ENCODE measurements at places on chromosomes 2 and 18.
A peak's percentile ranks its signal among the peaks of the same experiment; 100 is the strongest.

DNA sequence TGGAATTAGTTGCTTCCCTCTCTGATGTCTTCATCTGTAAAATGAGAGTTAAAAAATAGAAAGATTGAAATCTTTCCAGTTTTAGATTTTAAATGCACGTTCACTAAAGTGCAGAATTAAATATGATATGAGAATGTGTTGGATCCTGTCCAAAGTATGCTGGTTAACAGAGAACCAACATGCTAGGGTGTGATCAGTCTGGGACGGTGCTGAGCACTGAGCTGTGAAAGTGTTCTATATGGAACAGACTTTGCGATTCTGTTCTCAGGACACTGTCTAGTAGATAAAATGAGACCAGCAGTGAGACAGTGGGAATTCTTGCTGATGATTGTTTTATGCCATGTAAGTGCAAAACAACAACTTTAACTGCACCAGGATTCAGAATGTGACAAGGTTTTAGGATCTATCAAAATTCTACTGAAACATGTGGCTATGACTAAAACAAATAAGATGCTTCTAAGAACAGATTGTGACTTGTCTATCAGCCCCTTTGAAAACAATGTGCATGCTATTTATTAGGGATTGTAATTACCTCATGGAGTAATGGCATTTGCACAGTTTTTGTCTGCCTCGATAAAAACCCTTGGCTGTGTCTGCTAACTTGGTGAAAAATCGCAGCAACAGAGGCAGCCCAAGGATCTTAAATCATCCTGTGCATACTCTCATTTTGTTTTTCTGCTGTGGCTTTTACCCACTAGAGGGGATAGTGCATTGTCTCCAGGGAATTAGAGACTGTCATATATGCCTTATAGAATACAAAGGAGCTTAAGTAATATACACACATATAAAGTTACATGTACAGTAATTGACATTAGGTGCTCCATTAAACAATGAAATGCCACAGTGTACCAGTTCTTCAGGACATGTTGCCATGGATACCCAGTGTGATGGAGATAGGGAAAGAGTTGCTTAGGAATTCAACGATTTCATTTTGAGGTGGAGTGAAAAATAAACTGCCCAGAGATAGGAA is 55.1 kb downstream of the MAP3K20 start:
- DNase-seq: no peak

DNA sequence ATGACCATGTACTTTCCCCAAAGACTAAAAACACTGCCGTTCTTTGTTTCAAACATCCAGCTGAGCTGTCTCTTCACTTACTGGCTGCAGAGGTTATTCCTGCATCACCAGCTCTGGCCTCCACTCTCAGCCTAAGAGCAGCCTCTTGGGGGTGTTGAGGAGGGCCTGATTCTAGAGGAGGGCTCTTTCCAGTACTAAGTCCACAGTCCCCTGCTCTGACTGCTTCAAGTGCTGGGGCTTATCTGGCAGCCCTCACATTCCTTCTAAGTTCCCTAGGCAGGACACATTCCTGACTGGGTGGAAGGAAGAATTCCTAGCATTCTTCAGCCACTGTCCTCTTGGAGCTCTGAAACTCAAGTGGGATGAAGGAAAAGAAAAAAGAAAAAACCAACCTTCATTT is 32.9 kb upstream of the EHBP1 start:
- peak; percentile 42 for DNase-seq

GRCh38 chr2:191950132-191950874 is 103.4 kb upstream of the CAVIN2 start:
- no peak for DNase-seq

GRCh38 chr18:41756141-41756540 is 198.9 kb upstream of the PIK3C3 start:
- no peak for DNase-seq

GRCh38 chr18:42182728-42183700 is 228.0 kb downstream of the PIK3C3 start:
- DNase-seq: no peak

DNA sequence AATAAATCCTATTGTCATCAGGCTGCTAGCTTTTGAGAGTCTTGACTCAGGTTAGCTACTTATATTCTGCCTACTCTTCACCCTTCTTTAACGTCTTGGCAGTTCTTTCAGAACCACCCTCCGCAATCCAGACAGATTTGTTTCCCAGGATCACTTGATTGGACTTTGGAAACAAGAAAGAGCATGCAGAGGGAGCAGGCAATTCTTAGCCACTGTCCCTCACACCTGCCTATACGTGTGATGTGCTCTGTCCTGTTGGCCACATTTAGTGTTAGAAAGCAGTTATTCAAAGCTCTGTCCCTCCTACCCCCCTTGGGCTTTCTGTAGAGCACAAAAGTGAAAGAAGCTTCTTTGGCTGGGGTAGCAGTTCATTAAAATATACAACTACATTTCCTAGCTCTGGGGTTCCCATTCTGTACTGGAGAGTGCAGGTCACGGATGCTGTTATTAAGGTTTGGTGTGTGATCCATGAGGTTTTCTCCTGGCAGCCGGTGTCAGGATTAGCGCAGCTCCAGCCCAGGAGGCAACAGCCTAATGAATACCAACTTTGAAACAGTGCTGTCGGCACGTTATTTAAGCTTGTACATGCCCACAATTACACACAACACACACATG is 6.3 kb downstream of the FZD5 start:
- DNase-seq: no peak

GRCh38 chr18:79975985-79976680 is 11.7 kb downstream of the HSBP1L1 start:
- DNase-seq: no peak

Measured in mesothelial cell of epicardium (in vitro differentiated cells).